ENCODE measurements at places on chromosomes 6 and 20.
A peak's percentile ranks its signal among the peaks of the same experiment; 100 is the strongest.

DNA sequence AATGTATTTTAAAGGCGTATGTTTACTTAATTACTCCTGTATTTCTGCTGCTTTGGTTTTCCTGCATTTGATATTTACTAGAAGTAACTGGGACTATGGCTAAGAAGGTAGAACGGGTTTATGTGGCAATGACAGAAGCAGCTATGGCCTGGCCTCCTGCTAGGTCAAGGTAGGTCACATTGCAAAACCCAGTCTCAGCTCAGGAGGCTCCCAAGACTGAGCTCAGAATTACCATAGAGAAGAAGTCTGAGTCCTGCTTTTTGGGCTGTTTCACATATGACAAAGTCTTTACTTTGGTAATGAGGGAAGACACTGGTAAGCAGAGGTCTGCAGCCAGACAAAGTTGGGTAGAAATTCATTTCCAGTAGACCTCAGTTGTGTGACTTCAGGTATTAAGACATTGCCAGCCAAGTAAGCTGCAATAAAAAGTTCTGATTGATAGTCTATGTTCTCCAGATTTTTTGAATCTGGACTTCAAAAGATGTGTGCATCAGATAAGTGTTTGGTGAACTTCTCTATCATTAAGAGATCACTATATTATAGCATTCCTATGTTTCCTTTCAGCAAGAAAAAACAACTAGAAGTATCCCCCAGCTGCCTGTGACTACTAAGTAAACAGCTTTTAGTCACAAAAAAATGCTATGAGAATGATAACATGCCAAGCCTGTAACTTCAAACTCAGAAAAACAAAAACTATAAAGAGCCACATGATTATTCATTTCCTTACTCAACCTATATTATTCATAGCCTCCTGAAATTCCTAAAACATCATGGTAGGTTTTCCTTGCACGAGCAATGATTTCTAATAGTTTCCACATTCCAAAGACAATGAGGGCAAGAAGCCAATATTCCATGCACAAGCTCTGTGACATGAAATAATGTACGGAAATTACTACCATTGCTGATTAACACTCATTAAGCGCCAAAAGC is 312.3 kb downstream of the HAO1 start:
- DNase-seq: no peak

- DNase-seq: no peak
Observed at GRCh38 chr20:40744818-40745175, 55.8 kb upstream of the MAFB start.

DNA sequence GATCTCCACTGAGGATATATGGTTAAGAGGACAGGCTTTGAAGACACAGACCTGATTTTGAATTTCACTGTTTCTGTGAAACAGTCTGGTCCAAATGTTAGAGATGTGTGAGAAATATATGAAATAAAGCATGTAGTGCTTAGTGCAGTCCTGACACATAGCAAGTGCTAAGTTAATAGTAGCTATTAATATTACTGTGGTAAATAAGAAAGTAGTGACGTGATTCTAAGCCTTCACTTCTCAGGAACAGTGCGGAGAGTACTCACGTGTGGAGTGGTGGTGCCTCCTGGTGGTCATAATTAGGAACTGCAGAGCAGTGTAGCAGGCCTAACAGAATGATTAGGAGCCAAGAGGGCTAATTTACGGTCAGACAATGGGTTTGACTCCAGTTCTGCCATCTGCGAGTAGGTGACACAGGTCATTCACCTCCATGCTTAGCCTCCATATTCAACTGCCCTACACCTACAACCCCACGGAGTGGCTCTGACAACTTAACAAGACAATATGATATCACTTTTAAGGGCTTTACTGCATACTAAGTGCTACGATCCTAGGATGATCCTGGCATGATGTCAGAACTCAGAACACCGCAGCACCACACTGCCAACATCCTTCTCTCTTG is 106.2 kb downstream of the JPH2 start:
- DNase-seq: peak; percentile 65

GRCh38 chr6:133248241-133249001 is 7.3 kb downstream of the EYA4 start:
- no peak for DNase-seq

GRCh38 chr6:137044366-137045221 is at the start of gene IL20RA:
TSS of gene IL20RA (minus strand) at chr6:137044965. CDS start at chr6:137044728, 237 bp downstream.
- DNase-seq: peak; percentile 4

GRCh38 chr6:22596011-22596410 is 26.6 kb downstream of the HDGFL1 start:
- no peak for DNase-seq

- DNase-seq: no peak
Observed at GRCh38 chr20:14721926-14722452, 384.6 kb upstream of the FLRT3 start.

- DNase-seq: no peak
Observed at GRCh38 chr6:151634336-151634720, 140.5 kb downstream of the CCDC170 start.

- no peak for DNase-seq
Observed at GRCh38 chr6:119526561-119527230, 177.1 kb upstream of the MAN1A1 start.

- DNase-seq: no peak
Observed at GRCh38 chr6:11043961-11044711, at the start of gene ELOVL2. TSS of gene ELOVL2 (minus strand) at chr6:11044305. CDS start at chr6:11044230, 75 bp downstream.

DNA sequence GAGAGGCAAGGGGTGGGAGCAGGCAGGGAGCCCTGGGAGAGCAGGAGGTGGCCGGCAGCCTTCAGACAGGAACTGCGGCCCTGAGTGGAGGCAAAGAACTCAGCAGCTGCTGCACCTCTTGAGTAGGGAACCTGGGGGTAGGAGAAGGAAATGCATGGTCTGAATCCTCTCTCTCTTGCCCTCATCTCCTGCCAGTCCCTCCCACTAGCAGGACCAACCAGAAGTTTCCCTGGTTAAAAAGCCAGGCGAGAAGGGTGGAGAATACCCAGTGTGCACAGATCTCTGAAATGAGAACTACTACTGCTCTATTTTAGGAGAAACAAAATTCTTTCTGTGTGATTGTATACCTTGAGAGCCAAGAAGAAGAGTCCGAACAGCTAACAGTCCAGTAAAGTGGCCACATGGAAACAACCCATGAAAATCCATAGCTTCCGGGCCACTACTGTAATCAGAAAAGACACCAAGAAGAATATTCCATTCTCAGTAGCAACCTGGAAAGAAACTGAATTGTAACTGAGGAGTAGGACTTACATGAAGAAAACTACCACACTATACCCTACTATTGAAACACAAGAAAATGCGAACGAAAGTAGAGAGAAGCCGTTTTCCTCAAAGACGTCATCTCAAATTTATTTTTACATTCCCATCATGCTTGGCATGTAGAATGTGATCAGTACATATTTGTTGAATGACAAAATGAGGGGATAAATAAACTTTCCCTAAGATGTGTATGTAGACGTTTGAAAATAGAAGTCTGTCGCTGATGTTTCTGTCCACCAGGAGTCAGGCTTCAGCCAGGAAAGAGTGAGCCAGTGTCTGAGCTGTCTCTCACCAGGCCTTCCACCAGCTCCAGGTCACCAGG is 25.6 kb downstream of the WRNIP1 start:
- DNase-seq: peak; percentile 16

- no peak for DNase-seq
Observed at GRCh38 chr6:122180132-122180531, 219.3 kb upstream of the HSF2 start.

- DNase-seq: no peak
Observed at GRCh38 chr20:1587781-1588532, 30.5 kb upstream of the SIRPD start.

- no peak for DNase-seq
Observed at GRCh38 chr6:39303425-39304153, 10.6 kb downstream of the KCNK17 start.

- DNase-seq: no peak
Observed at GRCh38 chr20:38283236-38283635, 20.7 kb upstream of the BPI start.

- DNase-seq: no peak
Observed at GRCh38 chr6:90859612-90860011, 272.7 kb upstream of the MAP3K7 start.

DNA sequence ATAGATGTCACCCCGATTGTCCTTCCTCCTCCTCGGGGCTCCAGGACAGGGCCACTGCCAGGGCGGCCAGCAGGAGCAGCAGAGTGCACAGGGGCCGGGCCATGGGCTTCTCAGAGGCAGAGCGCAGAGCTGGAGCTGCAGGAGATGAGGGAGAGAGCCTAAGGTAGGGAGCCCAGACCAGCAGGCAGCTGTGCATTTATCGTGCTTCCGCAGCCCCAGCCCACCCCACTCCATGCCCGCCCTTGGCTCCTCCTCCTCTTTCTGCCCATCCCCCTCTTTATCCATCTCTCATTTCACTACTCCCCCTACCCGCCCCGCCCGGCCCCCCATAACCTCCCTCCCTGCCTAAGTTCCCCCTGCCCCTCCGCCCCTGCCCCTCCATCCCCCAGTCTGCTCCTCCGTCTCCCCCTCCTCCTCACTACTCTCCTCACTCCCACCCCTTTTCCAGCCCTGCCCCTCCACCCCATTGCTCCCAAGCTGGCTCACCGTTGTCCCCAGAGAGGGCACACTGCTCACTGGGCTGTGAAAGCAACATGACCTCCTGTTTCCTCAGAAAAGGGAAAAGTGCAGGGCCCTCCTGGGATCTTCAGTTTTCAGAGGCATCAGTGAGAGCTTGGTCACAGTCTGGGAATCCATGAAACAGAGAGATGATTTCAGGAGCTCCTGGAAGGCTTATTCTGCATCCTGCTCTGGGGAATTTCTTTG is 25.5 kb upstream of the CST1 start:
- no peak for DNase-seq

GRCh38 chr6:53506872-53507271 is 38.0 kb downstream of the GCLC start:
- DNase-seq: no peak

- DNase-seq: no peak
Observed at GRCh38 chr6:137942736-137943135, 75.7 kb downstream of the TNFAIP3 start.

DNA sequence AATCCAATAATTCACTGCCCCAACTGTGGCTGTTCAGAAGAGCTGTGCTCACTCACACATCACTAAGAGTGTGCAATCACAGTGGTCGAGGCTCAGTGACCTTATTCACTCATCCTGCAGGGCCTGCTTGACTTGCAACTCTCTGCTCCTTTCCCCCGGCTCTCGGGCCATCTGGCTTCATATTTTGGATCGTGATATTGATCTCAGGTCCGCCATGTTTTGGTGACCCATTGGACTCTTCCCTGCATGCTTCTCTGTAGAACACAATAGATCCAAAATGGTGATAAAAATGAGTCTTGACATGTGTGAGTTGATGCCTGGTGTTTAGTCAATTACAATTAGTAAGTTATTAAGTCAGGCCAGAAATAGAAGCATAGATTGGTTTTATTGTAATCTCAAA is 313.9 kb upstream of the SOX4 start:
- DNase-seq: no peak

DNA sequence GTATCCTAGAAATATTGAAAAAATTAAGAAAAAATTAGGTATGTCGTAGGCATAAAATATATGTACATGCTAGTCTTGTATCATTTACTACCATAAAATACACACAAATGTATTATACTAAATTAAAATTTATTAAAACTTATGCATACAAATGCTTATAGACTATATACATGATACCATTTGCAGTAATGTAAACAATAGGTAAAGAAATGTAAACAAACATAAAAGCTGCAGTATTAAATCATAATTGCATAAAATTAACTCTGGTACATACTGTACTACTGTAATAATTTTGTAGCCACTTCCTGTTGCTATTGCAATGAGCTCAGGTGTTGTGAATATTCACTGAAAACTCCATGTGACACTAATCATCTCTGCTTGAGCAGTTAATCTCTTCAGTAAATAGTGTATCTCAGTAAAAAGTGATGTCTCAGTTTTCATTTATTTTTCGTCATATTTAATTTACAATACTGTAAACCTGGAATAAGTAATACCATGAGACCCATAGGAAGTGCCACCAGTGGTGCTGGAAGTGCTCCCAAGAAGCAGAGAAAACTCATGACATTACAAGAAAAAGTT is 29.3 kb downstream of the RALGAPB start:
- no peak for DNase-seq

GRCh38 chr20:5172167-5172601 is 45.4 kb downstream of the CDS2 start:
- no peak for DNase-seq

DNA sequence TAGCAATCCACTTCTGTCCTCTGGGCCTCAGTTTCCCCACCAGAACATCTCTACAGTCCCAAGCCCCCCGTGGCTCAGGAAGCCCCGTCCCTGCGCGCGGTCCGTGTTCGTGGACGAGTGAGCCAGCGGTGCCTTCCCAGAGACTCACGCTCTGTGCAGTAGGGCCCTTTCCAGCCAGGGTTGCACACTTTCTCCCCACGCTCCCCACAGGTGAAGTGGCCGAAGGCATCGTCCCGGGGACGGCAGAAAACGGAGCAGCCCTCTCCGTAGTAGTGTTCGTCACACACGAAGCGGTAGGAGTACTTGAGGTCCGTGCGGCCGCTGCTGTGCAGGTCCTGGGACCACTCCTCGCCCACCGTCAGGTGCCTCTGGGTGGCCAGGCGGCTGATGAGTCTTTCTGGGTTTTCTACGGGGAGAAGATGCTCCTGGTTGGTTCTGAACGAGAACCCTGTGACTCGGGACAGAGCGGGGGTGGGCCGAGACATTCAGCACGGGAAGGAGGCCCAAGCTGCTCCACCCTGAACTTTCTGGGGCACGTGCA is 2.7 kb downstream of the DLL1 start:
- no peak for DNase-seq

- peak; percentile 56 for DNase-seq
Observed at GRCh38 chr6:25223490-25223991, 55.6 kb upstream of the CARMIL1 start.

DNA sequence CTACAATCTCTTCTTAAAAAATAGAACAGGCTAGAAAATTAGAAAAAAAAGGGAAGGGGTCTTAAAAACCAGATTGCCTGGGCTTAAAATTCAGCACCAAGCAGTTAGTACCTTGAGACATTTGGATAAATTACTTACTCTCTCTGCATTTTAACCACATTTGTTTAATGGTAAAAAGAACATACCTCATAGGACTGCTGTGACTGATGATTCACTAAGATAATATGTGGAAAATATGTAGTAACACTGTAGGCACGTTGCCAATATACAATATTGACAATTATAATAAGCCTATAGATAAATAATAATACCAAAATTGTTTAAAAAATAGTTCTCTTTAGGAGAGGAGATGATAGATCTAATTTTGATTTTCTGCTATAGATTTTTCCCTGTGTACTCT is 750.4 kb downstream of the TENT5A start:
- no peak for DNase-seq
